Right atrium auricular region (tissue), 2 donors: ENCODE measurements at places on chromosomes 6 and 20. TPM values are rescaled to one million over a fixed set of nuclear protein-coding genes. Genes with fewer than 3 reads are reported as not detected.
A peak's percentile ranks its signal among the peaks of the same experiment; 100 is the strongest.

- peak; percentile 38 for DNase-seq
Observed at GRCh38 chr6:169943241-169944060, 192.0 kb downstream of the ERMARD start.

Gene CCN6
- not detected for total RNA-seq

Gene SRF
- total RNA-seq, result 59.4 TPM

Gene REM1
- total RNA-seq, result 3.0 TPM

DNA sequence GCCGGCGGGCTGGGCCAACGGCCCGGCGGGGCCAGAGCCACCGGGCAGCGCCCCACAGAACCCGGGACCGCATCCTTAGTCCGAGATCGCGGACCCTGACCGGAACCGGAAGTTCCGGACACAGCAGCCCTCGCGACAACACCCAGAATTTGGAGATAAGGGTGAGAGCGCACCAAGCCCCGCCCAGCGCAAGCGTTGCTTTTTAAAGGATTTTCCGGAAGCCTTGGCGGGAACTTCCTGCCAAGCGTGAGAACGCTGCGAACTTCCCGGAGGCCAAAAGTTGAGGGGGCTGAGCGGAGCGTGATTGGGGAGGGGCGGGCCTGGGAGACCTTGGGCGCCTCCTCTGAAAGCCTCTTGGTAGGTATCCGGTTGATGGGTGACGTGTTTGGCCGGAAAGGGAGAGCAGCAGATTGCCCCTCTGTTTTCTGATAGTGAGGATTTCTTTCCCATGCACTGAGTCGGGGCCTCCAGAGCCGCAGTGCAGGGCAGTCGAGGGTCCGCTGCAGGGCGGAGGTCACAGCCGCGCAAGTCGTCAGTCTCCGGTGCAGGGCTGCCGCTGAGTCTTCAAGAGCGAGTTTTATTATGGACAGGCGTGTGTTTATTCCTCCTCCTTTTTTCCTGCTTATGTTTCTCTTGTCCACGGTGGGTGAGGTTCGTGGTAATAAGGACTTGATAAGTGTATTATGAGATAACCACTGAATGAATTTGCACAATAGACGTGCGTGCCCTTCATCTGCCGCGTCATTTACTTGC is at the start of gene MTRF1L:
MTRF1L (minus strand) TSS at position 97 of the 753 bp plus-strand sequence; CDS start at position 73, 24 bp downstream.
- peak; percentile 96 for DNase-seq

Gene NR2E1
- not detected for total RNA-seq
